ENCODE measurements at places on chromosomes 5 and 9. TPM values are rescaled to one million over a fixed set of nuclear protein-coding genes. Genes with fewer than 3 reads are reported as not detected.

DNA sequence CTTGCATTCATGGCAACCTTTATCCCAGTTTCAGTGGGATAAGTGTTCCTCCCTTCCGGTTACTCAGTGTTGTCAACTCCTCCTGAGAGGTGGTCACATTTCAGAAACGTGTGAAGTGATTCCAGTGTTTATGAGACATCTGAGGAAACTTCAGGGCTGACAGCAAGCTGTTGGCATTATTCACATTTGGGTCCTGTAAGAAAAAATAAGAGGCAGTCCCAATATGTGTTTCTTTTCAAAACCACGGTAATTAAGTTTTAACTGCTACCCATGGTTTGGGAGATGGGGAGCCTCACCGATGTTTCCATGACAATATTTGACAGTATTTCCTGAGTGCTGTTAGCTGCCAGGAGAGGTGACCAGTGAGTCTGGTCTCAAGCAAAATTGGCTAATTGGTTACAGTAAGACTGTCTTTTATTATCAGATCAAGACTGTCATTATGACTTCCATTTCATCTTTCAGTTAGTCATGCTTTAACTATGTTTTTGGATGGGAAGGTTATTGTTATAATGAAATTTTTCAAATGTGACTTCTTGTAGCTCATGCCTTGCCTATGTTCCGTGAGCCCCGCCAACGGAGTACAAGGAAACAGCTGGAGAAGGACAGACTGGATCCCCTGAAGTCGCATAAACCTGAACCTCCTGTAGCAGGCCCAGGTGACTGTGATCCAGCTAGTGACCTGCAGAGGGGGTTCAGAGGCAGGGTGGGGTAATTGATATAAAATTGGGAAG, 115.3 kb downstream of the GDNF start:
- peak; percentile 52 for DNase-seq

DNA sequence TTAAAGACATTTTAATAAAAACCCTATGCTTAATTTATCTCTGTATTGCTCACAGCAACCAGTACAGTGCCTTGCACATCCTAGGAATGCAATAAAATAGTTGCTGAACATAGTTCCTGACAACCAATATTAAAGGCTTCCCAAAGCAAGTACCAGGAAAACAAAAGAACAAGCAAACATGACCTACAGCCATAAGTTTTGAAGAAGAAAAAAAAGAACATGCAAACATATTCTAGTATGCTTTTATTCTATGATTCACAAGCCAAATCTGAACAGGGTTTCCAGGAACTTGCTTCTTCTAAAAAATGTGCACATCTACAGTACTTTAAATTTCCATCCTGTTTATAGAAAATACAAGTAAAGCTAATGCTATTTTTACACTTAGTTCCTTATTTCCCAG, 4.5 kb downstream of the CEMIP2 start:
- DNase-seq, result no peak

GRCh38 chr5:64190562-64191306, 25.1 kb downstream of the RNF180 start:
- no peak for DNase-seq

DNA sequence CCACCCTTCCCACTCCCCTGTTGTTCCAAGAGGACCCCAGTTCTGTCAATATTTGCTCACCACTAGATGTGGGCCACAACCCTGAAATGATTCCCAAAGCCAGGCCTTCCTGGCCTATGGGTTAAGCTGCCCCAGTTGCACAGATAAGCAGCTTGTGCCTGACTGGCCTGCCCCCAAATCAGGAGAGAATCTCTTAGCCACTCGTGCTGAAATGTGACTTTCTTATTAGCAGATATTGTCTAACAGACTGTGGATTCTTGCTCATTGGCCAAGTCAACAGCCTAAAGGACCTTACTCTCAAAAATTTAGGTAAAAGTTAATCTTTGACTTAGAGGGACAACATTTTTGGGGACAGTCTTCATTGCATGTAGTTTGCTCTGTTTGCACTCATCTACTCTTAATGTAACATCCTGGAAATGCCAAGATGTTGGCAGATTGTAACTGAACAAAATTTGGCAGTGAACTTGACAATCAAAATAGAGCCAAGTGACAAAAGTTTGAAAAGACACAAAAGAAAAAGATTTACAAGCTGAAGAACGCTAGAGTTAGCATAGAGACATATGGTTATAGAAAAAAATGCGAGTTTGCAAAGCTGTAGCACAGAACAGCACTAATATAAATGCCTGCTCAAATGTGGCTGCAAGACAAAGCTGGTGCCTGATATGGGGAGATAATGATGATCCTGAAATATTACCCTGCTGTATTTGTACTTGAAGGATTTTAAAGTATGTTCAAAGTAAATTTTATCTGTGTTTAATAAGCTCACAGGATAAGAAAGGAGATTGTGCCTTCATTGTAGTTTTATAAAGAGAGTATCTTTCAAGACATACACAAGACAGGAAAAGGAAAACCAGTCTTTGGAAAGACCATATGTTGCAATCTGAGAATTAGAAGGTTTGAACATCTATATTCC, 29.0 kb upstream of the FSD1L start:
- no peak for DNase-seq

The BRINP1 gene
- total RNA-seq, result not detected

The FAM221B gene
- not detected for total RNA-seq

The HTR1A gene
- total RNA-seq, result not detected

The QRFP gene
- not detected for total RNA-seq

The MELK gene
- 95.3 TPM for total RNA-seq

The ANXA2R gene
- total RNA-seq, result 4.3 TPM

Data from MG63 (cell line).